T47D (cell line): ENCODE measurements at places on chromosomes 7 and 10.

DNA sequence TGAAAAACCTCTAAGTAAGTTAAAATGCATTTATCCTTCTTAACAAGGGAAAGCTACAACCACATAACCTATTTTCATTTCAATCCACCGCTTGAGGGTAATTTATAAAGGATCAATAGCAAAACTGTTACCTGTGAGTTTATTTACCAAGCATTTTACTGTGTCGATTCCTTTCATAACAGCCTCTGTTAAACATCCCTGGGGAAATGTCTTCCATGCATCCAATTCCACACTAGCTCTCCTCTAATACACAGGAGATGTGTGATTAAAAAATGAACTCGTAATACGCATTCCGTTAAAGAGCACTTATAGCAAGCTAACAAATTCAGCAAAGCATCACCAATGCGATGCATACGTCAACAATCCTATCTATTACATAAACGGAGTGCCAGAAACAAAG is 185.7 kb downstream of the SFMBT2 start:
- DNase-seq: no peak

GRCh38 chr7:3780016-3780415 is 479.0 kb downstream of the SDK1 start:
- no peak for DNase-seq

DNA sequence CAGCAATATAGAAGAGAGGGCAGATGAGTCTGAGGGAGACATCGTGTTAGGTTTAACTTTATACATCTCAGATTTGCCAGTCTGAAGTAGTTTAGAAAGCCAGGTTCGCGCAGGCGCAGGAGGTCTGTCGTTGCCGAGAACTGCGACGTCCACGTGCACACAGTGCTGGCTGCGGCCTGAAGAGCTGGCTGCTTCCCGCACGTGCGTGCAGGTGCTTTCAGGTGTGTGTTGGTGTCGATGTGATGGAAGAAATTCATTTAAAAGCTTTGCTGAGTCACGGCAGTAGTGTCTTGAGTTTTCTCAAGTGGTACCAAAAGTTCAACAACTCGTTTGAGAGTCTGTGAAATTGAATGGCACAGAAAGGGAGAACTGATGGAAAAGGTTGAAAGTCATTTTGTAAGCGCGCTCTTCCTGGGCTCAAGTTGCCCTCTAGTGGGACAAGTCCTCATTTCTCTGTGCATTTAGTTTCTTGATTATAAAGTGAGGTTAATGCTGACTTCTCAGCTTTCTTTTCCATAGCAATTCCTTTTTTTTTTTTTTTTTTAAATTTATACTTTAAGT is 18.6 kb downstream of the WDR37 start:
- DNase-seq: peak; percentile 49

DNA sequence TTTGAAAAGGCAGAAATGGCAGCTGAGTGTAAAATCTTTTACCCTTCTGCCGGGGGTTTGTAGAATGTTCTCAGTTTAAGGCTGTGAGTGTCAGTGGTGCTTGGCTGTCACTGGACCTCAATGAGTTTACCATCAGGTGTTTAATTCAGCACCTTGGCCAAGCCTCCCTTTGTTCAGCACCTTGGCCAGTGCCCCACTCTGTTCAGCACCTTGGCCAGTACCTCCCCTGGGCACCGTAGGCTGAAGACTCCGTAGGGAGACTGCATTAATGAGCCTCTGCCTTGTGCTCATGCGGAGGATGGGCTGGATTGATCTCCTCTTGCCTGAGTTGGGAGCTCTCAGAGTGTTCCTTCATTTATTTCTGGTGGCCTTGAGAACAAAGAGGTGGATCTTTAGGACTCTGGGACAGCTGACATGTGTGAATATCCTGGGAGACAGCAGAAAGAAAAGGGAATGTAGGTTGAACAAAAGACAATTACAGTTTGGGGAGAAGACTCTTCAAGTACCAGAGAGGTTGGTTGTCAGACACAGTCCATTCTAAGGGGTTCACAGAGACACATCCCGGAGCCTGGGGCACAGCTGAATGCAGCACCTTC is 1.6 kb downstream of the FAM24A start:
- peak; percentile 79 for DNase-seq

DNA sequence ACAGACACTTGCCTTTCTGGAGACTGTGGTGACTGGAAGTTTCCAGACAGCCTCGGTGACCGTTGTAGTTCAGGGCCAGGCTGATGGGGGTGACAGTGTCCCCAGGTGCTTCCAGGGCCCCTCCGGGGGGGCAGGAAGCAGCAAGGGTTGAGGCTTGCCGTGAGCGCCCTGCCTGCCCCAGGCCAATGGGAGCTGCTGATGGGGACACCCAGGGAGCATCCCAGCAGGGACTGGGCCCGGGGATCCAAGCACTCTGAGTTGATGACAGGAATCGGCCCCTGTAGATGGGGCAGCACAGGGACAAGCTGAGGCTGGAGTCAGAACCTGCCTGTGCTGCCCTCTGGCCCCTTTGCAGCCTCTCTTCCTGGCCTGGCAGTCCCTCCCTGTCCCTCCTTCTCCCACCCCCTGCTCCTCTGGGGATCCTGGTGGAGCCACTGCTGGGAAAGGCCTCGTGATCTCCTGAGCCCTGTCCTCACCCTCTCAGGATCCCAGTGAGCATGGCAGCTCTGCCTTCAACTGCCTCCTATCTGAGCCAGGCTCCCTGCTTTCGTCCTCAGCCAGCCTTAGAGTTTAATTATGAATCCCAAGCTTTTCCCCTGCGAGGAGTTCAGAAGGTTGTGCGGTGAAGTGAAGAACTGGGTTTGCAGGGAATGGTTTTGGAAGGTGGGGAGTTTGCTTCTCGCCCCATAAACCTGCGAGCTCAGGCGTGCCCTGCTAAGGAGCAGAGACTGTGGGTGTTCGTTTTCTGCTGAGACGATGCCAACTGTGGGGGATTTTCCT is 84.7 kb downstream of the ADCY1 start:
- no peak for DNase-seq

DNA sequence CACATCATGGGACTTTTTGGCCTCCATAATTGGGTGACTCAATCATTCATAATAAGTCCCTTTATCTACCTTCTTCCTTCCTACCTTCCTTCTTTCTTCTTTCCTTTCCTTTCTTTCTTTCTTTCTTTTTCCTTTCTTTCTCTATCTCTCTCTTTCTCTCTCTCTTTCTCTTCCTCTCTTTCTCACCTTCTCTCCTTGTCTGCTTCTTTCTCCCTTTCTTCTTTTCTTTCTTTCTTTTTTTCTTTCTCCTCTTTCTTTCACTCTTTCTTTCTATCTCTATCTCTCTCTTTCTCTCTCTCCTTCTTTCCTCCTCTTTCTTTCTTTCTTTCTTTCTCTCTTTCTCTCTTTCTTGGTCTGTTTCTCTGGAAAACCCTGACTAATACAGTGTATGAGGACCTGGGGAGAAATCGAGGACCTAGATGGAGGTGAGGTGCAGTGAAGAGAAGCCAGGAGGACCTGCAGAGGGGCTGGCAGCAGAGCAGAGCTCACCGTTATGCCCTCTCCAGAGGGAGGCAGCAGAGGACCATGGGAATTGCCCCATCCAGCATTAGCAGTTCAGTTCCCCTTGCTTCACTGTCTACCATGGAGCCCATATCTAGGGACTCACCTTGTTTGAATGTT is 52.7 kb upstream of the BTRC start:
- peak; percentile 81 for DNase-seq

DNA sequence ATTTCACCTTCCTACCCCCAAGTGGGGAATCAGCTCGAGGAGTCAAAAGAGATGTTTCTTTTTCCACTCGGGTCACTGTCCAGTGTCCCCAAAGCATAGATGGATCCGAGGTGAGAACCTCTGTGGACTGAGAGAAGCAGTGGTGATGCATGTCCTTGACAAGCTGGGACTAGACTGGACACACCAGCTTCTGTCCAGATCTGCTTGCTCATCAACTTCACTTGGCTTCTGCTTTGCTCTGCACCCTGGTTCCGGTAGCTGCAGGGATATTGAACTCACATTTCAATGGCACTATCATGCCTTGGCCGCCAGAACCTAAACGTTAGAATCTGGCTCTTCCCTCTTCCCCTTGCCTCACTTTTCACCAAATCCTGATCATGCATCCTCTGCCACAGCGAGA is 50.3 kb upstream of the CXCL12 start:
- DNase-seq: no peak

- DNase-seq: peak; percentile 69
Observed at GRCh38 chr7:142880876-142881505, 4.6 kb downstream of the TRPV6 start.

DNA sequence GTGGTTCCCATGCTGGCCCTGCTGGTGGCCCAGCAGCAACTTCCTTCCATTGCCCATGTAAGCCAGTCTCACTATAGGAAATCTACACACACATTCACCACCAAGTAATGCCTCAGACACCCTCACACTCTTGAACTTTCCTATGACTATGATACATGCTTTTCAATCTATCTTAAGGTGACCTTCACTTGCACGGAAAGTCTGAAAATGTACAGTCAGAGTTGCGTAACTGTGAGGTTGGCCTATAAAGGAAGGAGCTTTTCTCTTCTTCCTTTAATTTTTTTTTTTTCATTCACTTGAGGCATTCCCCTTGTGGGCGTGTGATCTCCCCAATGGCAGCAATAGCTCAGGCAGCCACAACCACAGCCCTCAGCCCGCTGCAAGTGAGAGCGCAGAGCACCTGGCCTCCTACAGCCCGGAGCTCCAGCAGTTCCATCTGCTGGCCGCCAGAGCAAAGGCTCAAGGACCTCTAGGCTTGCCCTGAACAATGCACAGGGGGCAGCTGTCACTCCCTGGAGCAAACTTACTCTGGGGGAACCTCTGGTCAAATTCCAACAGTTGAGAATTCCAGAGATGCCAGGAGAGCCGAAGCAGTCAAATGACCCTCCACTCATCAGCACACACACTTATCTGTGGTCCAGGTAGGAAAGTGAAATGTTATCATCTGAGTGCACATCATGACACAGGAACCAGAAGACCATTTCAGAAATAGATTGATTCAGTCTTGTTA is 123.1 kb upstream of the ADO start:
- no peak for DNase-seq

- DNase-seq: peak; percentile 48
Observed at GRCh38 chr10:74056050-74056818, 58.3 kb downstream of the VCL start.

DNA sequence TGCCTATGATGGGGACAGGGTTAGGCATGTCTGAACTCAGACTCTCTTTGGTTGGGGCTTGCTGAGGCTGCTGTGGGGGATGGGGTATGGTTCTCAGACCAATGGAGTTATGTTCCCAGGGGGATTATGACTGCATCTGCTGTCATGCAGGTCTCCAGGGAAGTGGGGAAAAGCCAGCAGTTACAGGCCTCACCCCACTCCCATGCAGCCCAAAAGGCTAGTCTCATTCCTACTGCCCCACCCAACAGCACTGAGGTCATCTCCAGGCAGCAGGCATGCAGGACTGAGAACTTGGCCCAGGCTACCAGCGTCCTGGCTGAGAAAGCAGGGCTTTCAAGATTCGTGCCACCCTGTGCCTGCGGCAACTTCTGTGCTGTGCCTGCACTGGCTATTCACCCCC is 373.3 kb downstream of the HTR7 start:
- DNase-seq: no peak

DNA sequence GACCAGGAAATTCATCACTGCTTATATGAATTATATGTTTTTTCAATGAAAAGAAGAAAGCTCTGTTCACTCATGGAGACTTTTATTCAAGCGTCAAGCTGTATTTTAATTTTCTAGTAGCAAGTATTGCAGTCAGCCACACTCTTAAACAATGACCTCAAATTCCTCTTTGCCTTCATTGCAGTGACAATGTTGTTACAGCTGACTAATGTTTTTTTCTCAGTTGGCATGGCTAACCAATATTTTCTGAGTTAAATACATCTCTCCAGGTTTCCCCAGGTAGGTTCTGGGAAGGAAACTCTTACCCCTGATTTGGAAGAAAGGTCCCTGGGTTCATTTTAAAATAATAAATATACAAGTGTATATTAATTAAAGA is 241.5 kb downstream of the WDR11 start:
- no peak for DNase-seq

DNA sequence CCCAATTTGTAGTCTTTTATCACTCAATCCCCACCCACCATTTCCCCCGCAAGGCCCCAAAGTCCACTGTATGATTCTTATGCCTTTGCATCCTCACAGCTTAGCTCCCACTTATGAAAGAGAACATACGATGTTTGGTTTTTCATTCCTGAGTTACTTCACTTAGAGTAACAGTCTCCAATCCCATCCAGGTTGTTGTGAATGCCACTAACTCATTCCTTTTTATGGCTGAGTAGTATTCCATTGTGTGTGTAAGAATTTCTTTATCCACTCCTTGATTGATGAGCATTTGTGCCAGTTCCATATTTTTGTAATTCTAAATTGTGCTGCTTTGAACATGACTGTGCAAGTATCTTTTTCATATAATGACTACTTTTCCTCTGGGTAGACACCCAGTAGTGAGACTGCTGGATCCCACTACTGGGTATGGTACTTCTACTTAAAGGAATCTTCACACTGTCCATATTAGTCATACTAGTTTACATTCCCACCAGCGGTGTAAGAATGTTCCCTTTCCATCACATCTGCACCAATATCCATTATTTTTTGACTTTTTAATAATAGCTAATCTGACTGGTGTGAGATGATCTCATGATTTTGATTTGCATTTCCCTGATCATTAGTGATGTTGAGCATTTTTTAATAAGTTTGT is 152.6 kb downstream of the JMJD1C start:
- no peak for DNase-seq

GRCh38 chr7:143485094-143485493 is 7.4 kb downstream of the TAS2R41 start:
- DNase-seq: no peak

- DNase-seq: no peak
Observed at GRCh38 chr10:44477046-44477425, 92.1 kb upstream of the CXCL12 start.

DNA sequence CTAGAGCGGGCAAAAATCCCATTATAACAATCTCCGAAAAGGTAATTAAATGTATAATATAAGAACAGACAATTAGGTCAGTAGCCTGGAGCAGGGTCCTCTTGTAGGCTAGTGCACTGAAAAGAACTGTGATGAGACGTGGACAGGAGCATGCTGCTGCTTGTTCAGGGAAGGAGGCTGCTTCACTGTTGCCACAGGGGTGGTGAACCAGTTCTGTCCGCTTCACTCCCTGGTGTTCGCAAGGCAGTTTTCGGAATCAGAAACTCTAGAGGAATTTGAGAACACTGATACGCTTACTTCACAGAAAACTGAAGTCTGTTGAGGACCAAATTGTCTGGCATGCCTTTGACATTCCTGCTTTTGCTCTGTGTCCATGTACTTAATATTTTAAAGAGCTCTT is 17.4 kb downstream of the ZNRF2 start:
- no peak for DNase-seq

- peak; percentile 31 for DNase-seq
Observed at GRCh38 chr10:93816123-93816747, 58.5 kb downstream of the LGI1 start.

- no peak for DNase-seq
Observed at GRCh38 chr7:50473531-50473930, 23.4 kb upstream of the FIGNL1 start.

- DNase-seq: peak; percentile 70
Observed at GRCh38 chr10:88114368-88114767, 250.9 kb downstream of the PTEN start.
